Stimulated activated CD4-positive, alpha-beta T cell treated with anti-CD3 and anti-CD28 coated beads, Interleukin-2, amount 100 ng/mL, for 4 hours (primary cell): ENCODE measurements at places on chromosomes 2 and 18.

DNA sequence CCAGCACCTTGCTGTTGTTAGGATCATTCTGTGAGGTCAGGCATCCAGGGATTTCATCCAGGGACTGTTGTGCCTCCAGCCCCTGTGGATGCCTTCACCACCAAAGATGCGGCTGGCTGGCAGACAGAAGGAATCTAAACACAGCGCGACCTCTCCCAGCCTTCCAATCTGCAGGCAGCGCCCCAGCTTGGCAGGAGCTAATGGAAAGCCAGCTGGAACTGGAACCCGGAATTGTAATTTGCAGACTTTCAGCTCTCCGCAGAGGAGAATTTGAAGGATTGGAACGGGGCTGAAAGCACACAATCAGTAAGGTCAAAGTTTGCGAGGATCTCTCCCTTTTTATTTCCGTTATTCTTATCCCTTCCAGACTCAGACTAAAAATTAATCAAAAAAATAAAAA, 127.8 kb downstream of the TRIB2 start:
- no peak for DNase-seq

DNA sequence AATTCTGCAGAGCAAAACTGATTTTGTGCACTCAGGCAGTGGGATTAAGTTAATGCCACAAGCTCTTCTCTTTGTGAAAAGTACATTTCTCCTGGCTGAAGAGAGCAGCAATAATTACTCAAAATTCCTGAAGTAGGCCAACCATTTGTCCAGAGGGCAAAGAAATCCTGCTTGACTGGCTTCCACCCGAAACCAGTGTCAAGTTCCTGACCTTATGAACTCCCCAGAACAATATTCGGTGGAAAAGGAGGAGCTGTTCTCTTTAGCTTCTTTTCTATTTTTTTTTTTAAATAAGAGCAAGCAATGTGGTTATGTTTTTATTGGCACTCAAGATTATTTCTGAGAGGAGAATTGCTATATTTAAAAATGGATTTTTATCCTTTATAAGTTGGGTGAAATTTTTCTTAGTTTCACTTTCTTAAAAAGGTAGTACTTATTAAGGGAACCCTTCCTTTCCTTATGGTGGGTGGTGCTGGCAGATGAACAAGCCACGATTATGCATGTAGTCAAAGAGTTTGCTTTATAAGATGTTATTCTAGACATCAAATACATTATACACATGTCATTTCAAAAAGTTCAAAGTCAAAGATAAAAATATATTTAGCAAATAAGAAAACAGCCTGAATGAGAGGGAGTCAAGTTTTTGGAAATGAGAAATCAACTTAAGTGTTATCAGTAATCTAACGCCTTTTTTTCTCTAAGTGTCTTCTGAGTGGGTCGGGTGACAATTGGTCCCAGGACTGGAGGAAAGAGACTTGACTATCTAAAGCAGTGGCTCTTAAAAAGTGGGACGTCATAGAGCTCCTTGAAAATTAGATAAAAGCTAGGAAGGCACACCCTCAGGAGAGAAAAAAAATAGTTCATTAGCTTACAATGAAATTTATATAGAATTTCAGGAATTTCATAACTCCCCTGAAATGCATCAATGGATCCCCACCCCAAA, 194.5 kb downstream of the IKZF2 start:
- no peak for DNase-seq

GRCh38 chr18:50203801-50204604, 9.1 kb upstream of the MYO5B start:
- DNase-seq = no peak

GRCh38 chr2:46448641-46449040, 30.7 kb upstream of the TMEM247 start:
- no peak for DNase-seq

DNA sequence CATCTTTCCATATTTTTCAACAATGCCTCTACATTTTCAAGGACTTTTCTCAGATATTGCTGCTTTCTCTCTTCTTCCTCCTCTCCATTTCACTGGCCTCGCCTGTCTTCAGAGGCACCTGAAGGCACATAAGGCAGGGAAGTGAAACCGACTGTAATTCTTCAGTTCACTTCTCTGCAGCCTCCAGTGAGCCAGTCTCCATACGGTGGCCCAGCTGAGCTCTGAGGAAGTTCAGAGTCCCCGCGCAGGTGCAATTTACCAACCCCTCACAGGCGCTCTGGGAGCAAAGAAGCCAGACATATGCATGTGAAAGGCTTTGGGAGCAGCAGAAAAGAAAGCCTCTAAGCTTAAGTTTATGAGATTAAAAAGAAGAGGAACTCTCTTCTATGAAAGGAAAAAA, 12.4 kb downstream of the KLHL14 start:
- no peak for DNase-seq

DNA sequence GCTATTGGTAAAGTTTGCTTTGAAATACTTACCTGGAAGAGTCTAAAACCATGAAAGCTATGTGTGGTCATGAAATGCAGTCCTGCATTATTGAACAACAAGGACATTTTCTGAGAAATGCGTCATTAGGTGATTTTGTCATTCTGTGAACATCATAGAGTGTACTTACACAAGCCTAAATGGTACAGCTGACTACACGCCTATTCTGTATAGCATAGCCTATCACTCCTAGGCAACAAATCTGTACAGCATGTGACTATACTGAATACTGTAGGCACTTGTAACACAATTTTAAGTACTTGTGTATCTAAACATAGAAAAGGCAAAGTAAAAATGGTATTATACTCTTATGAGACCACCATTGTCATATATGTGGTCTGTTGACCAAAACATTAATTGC, 8.1 kb downstream of the FAM171B start:
- no peak for DNase-seq
